ENCODE measurements at places on chromosomes 7 and 10.

- DNase-seq, result no peak
Observed at GRCh38 chr10:3687510-3688081, 97.4 kb downstream of the KLF6 start.

- DNase-seq, result no peak
Observed at GRCh38 chr10:133280391-133281059, 3.9 kb upstream of the ADAM8 start.

GRCh38 chr10:1961989-1962388, 224.7 kb upstream of the ADARB2 start:
- DNase-seq, result no peak

DNA sequence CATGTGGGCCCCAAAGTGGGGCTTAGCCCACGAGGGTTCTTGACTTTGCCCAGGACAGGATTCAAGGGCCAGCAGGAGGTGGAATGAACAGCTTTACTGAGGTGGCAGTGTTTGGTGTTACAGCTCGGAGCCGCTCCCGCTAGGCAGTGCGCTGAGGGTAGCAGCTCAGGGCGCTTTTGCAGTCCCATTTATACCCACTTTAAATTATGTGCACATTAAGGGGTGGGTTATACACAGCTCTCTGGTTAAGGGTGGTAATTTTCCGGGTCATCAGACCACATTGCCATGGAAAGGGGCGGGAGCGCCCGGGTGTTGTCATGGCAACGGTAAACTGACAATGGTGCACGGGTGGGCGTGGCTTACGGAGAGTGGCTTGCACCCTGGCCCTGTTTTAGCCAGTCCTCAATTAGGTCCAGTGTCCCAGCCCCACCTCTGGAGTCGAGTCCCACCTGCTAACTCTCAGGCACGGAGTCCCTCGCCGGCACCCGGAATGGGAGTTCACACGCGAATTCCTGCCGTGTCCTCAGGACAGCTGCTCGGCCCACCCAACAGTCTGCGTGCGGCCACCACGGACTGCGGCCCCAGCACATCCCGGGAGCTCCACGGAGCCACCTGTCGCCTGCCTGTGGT, 58.2 kb upstream of the PDGFA start:
- DNase-seq, result no peak

DNA sequence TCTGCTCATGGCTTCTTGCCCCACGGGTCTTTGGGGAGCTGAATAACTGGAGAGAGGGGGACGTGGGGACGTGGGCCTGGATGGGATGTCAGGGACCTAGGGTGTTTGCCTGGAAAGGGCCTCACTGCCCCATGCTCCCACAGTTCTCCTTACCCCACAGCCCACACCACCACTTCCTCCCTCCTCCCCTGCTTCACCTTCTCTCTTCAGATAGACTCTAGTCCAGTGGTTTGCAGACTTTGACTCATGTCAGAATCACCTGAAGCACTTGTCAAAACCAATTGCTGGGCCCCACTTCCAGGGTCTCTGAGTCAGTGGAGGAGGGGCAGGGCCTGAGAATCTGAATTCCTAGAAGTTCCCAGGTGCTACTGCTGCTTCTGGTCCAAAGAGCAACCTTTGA, 327.4 kb downstream of the RPS24 start:
- no peak for DNase-seq

DNA sequence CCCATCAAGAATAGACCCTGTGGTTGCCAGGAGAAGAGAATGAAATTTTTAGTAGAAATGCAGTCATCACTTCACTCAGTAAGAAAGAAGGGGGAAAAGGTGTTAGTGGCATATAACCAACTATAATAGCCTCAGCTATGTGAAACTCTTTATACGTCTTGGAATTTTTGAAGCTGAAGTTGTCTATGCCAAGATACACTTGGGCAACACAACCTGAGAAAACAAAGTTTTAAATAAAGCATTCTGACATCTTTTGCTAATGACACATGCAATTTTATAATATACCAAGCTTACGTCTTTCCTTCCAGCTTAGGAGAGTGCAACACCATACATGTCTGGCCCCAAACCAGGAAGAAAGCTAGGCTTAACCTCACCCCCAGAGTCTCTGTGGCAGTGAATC, 40.8 kb upstream of the ZNF438 start:
- no peak for DNase-seq

DNA sequence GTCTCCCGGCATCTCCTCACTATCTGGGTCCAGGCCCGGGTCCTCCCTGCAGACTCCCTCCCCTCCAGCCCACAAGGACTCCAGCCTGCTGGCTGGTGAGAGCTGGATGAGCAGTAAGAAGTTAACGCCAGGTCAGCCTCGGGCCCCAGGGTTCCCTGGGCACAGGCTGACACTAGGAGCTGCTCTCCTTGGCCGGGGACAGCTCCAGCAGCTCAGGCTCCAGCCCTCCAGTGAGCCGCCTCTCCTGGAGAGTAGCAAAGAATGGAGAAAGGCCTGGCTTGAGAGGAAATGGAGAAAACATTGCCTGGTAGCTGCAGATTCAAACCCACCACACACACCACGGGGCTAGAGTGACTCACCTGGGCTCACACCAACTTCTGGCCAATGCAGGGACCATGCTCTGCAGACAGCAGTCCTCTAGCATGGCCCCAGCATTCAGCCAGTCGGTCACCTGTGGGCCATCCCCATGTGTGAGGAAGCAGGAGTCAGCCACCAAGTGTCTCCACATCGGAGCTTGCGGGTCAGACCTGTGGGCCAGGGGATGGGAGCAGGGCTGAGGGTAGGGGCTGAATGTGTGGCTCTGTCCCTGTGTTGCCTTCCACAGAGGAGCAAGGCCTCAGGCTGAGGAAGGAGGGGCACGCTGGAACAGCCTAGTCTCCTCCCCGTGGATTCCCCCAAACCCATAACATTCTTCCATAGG, 6.5 kb downstream of the SAP25 start:
- no peak for DNase-seq

GRCh38 chr7:30912021-30912730, 523 bp downstream of the AQP1 start:
- DNase-seq, result no peak

GRCh38 chr7:93992421-93993110, 11.6 kb downstream of the BET1 start:
- no peak for DNase-seq

DNA sequence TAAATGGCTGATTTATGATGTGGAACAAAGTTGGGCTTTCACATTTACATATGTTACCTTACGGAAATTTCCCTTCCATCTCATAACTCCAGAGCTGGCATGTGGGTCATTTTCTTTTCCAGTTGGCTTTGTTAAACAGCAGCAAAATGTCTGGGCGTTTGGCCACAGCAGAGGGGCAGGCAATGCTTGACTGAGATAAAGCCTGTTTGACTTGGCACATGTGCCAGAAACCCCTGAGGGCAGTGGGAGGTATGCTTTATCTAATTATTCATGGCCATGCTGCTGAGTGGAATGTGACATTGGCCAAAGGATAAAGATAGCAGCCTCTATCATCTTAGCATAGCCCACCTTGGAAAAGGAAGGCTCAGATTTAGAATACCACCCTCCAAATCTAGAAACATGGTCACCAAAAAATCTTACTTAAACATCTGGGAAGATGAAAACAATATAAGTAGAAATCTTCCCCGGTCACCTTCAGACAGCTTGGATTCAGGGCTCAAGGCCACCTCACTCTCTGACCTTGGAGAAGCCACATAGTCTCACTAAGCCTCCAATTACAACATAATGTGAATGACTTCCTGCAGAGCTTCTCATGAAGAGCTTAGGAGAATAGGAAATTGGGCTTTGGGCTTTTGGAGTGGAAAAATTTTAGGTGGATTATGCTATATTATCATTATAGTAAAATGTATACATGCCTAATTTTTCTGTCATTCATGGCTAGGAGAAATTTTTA, 101.5 kb downstream of the GRM3 start:
- DNase-seq, result no peak

- no peak for DNase-seq
Observed at GRCh38 chr10:1110674-1111119, 54.5 kb downstream of the WDR37 start.

GRCh38 chr7:148153616-148154284, 436.8 kb upstream of the C7orf33 start:
- no peak for DNase-seq

DNA sequence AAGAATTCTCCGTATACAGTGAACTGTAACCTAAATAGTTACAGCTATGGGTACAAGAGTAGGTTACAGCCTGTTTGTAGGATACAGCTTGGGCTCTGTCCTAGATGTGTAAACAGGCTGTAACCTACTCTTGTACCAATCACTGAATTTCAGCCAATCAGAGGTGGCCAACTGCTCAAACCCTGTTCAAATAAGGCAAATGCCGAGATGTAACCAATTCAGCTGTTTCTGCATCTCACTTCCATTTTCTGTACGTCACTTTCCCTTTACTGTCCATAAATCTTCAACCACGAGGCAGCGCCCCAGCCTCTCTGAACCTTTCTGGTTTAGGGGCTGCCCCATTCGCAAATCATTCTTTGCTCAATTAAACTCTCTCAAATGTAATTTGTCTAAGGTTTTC, 8.3 kb upstream of the MMP21 start:
- no peak for DNase-seq

DNA sequence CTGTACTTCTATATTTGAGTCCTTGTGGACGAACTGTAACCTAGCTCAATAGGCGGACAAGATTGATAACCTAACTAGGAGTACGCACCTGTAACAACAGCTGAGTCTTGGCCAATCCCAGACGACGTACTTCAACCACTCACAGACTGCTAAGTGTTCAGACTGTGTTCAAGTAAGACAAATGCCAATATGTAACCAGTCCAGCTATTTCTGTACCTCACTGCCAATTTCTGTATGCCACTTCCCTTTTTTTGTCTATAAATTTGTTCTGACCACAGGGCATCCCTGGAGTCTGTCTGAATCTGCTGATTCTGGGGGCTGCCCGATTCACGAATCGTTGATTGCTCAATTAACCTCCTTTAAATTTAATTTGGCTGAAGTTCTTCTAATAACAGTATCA, 32.2 kb downstream of the HACD1 start:
- no peak for DNase-seq

- no peak for DNase-seq
Observed at GRCh38 chr7:131495669-131496498, 60.5 kb downstream of the PODXL start.

- no peak for DNase-seq
Observed at GRCh38 chr7:137935884-137936508, 65.9 kb downstream of the CREB3L2 start.

DNA sequence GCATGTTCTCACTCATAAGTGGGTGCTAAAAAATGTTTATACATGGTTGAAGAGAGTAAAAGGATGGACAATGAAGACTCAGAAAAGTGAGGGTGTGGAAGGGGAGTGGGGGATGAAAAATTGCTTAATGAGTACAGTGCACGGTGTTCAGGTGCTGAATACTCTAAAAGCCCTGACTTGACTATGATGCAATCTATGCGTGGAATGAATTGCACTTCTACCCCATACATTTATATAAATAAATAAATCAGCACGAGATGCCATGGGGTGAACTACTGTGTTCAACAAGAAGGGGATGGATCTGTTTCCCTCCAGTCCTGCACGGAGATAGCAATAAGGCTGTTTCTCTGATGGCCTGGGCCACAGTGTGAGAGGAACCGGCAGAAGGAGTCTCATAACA, 254.3 kb upstream of the LYZL1 start:
- no peak for DNase-seq

DNA sequence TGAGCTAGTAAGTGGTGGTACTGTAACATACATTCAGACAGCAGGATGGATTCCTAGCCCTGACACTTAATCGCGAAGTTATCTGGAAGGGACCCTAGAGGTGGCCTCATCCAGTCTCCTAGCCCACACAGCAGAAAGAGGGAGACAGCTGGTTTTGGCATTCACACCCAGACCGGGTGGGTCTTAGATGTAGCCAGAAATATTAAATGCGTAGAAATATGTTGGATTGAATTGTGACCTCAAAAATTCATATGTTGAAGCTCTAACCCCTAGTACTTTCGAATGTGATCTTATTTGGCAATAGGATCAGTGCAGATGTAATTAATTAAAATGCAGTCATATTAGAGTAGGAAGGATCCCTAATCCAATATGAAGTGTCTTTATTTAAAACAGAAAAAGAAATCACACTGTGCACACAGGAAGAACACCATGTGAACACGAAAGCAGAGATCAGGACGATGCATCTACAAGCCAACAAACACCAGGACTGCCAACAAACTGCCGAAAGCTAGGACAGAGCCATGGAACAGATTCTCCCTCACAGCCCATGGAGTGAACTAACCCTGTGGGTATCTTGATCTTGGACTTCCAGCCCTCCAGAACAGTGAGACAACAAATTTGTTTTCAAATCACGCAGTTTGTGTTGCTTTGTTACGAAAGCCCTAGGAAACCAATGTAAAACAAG, 2.9 kb upstream of the XPNPEP1 start:
- DNase-seq, result no peak

DNA sequence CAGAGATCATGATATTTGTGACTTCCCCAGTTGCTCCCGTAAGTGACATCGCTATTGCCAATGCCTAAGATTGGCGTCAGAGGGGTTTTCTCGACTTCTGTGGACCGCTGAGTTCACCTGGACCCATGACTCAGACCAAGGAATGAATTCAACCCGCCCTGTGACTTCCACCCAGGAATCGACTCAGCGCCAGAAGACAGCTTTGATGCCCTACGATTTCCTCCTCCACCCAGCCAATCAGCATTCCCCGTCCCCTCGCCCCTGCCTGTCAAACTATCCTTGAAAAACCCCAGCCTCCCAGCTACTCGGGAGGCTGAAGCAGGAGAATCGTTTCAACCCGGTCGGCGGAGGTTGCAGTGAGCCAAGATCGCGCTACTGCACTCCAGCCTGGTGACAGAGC, 58.3 kb downstream of the MICALL2 start:
- no peak for DNase-seq

- DNase-seq, result no peak
Observed at GRCh38 chr7:66376264-66376945, 171.3 kb downstream of the TPST1 start.

GRCh38 chr10:71746344-71747037, 26.8 kb downstream of the VSIR start:
- DNase-seq, result no peak

DNA sequence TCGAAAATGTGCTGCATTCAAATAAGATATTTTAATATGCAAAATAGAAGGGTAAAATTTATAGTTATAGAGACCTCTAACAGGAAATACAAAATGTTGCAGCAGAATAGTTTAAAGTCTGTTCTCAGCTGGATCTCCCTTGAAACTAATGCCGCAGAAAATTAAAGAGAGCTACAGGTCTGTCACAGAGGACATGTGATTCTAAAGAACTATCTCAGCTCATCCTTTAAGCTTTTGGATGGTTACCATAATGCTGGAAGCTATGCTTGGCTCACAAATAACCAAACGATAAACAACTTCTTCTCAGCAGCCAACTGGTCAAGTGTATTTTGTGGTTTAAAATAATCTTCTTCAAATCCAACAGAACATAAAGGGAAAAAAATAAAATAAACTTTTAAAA, 353.0 kb downstream of the PARD3 start:
- no peak for DNase-seq

DNA sequence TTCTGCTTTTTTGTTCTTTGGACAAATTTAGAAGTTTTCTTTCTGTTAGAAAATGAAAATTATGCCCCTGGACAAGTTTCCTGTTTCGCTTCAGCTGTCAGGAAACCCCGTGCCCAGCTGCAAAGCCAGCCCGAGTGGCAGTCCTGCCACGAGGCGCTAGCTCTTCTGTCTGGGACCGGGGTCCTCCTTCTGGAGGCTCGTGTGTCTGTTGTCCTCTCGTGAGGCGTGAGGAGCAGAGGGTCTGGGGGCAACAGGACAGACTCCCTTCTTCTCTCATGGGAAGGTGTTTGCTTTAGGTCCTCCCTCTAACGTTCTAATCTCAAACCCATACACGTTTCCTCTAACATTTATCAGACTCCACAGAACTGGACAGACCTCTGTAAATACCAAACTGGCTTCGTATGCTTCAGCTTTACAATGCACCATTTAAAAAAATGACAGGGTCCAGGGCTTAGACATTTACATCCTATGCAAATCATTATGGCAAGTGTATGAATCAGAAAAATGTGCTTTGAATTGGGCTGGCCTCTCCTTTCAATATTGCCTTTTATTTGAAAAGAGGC, 184.5 kb upstream of the SHH start:
- no peak for DNase-seq
